ENCODE measurements at places on chromosomes 2 and 18.

DNA sequence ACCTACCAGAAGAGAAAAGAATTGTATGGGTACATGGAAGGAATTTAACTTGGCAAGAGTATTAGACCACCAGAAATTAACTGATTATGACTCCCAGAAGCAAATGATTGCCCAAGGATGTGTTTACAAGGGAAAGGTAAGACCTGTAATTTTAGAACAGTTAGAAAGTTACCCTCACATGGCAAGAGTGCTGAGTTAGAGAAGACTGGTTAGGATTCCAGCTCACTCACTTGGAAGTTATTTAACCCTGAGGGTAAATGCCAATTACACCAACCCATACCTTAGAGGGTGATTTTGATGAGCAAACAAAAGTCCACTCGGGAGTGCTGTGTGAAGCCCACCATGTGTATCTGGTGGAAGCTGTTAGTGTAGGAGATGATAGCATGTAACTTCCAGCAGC lies 170.2 kb downstream of the TPGS2 start:
- DNase-seq, result no peak

DNA sequence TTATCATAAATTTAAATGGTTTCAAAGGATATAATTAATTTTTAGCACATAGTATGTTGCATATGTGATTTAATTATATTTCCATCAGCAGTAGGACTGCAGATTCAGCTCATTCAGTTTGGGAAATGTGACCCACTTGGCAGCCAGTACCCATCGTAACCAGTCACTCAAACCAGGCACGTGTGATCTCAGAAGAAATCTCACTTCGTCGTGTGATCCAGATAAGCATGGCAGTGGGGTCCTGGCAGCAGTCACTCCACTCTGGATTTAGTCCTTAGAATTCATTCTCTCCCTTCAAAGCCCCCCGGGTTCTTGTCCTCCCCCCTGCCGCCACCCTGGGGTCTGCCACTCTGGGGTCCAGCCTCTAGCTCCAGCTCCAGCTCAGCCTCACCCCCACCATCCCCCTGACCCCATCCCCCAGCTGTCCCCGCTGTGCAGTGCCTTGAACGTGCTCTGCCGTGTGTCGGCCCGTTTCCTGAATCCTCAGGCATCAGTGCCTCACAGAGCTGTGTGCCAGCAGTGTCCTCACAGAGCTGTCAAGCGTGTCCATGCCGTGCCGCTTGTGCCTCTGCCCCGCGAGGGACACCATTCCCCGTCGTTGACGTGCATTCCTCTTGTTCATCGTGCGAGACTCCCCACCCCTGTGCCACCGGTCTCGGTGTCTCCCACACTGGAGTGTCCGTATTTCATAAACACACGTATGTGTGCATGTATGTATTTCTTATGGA lies 34.8 kb downstream of the TRAPPC12 start:
- DNase-seq, result no peak

DNA sequence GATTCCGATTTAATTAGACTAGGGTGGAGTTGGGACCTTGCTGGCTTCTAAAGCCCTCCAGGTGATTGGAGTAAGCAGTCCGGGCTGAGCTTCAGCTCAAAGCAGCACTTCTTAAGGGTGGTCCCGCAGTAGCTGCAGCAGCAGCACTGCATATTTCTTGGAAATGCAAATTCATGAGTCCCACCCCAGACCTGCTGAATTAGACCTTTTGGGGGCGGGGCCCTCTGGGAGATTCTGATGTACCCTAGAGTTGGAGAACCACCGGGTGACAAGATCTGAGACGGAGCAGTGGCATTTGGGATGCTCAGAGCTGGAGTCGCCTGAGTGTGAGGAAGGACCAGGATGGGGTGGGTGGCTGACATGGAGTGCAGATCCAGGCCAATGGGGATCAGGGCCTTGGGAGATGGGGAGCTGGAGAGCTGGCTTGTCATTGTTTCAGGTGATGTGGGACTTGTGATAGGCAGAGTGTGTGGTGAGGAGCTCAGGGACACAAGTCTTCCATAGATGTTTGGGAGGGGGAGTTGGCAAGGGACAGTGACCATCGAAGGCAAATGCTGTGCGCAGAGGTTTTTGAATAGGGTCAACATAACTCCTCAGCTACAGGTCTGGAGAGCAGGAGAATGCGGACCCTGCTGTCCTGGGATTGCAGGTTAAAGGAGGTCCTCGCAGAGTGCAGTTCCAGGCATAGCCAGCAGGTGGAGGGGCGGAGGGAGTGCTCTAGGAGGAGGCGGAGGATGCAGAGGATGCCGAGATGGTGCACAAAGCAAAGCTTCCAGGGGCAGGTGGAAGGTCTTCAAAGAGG lies 130.9 kb upstream of the RAB12 start:
- DNase-seq, result peak; percentile 54

GRCh38 chr2:201447086-201447485 lies 4.2 kb downstream of the TRAK2 start:
- no peak for DNase-seq

DNA sequence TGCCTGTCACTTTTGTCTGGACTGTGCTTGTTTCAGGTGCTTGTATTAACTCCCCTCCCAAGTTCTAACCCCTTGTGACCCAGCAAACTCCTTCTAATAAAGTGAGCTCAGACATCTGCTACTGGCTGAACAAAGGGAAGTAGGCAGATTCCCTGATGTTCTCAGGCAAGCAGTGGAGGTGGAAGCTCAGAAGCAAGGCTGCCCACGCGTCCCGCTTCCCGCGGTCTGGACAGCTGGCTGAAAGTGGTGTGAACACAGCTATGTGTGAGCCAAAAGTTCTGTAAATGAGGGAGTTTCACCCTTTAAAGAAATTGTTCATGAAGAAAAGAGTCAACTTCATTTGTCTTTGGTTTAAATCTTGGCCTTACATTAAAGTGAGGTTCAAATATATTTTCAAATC lies 40.0 kb downstream of the NAPG start:
- no peak for DNase-seq

DNA sequence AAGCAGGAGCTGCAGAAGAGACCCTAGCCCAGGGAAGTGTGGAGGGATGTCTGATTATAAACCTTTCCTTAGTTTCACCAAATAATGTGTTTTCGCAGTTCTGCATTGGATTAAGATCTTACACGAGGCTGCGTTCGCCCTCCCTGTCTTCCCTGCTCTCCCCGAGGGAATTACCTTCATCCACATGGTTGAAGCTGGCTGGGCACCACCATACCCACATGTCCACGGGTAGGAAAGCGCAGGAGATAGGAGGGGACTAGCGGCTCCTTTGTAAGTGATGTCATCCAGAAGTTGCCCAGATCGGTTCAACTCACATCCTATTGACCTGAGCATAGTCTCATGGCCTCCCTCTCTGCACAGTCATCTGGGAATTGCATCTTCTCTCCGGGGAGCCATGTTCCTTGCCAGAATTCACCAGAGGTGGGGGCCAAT lies 1.1 kb downstream of the TTL start:
- no peak for DNase-seq

- no peak for DNase-seq
Observed at GRCh38 chr2:25000503-25001324, 29.0 kb upstream of the DNAJC27 start.

DNA sequence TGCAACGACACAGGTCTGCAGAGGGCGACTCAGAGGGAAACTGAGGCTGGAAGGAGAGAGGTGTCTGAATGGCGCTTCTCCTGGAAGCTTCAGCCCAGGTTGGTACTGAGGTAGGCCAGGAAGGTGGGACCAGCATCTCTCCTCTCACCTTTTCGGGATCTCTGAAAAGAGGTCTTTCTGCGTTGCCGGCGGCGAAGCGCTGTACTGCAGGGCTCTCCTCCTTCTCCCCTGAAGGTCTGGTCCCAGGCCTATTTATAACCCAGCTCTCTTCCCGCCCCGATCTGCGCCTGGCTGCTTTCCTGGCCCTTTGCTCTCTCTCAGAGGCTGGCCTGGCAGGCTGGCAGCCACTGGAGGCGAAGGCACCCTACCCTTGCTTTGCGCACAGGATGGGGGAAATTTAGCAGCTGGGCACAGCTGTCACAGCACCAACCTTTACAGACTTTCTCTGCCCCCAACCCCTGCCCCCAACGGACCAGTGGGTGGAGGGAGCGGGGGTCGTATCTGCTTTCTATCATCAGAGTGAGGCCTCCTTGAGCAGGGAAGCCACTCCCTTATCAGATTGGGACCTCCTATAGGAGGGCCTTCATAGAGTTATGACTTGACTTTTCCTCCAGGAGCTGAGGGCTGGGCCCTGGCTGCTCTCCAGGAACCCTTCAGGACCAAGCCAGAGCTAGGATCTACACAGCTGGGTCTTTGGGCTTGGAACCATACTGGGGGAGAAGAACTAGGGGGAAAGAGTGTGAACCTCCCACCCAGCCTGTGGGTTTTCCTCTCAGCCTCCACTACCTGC lies 1.1 kb downstream of the DYSF start:
- no peak for DNase-seq

- no peak for DNase-seq
Observed at GRCh38 chr2:180871649-180872048, 108.8 kb upstream of the UBE2E3 start.
